Hepatocyte (in vitro differentiated cells): ENCODE measurements at places on chromosomes 12 and 14. TPM values are rescaled to one million over a fixed set of nuclear protein-coding genes. Genes with fewer than 3 reads are reported as not detected.
A peak's percentile ranks its signal among the peaks of the same experiment; 100 is the strongest.

The AQP2 gene
- 0.71 and 1.8 TPM in 2 replicates for polyA plus RNA-seq

The OR6C76 gene
- not detected in 2 replicates for polyA plus RNA-seq

The CISTR gene
- not detected in 2 replicates for polyA plus RNA-seq

- DNase-seq, result peak; percentile 78
These were observed 24.7 kb downstream of the CCDC85C start for GRCh38 chr14:99579120-99579836.

DNA sequence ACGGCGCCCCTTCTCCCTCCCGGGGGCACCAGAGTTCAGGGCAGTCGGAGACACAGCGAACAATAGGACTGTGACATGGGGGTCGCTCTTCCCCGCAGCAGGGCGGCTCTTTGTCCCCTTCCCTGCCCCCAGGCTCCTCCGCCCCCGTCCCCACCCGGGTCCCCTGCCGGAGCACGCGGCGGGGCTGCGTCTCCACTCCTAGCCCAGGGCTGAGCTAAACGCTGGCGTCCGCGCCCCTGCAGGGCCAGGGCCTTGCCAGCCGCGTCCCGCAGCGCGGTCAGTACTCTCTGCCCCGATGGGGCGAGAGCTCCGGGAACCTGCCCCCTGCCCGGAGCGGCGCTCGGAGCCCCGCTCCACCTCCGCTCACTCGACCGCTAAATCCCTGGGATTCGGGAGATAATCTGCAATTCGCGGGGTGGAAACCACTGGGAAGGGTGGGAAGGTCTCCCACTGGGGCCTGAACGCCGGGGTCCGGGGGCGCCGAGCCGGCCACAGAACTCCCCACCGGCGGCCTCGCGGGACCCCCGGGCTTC lies 825 bp upstream of the CCDC85C start:
- peak; percentile 75 for DNase-seq

DNA sequence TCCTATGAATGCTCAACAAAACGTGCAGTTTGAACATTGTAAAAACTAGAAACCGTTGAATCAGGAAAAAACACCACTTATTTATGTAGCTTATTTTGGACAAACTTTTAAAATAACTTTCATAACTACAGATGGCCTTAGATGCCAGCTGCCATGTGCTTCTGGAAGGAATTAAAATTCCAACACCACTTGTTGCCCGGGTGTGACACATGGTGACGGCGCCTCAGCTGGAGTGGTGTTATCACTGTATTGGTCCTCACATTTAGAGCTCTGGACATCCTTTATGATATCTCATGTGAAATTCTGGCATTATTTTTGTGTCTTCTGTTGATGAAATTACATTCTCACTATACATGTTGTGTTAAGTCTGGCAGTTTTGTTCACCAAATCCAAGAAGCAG lies 211.0 kb downstream of the IPO8 start:
- DNase-seq, result no peak

- DNase-seq, result peak; percentile 28
These were observed 46.1 kb downstream of the DNAH10 start for GRCh38 chr12:123808167-123808566.

DNA sequence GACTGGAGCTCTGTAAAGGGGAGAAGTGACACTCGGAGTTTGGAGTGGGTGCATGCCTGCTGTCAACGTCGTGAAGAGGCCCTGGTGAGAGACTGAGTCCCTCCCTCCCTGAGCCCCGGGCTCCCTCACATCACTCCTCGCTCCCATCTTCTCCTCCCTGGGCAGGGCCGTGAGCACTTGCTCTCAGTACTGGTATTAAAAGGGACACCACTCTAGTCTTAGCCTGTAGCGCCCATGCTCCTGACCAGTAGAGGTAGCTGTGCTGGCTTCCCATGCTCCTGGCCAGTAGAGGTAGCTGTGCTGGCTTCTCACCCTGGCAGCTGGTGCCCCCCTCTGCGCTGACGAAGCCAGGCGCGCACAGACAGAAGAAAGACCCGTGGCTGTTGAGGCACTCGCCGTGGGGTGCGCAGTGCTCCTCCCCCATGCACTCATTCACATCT lies 14.7 kb downstream of the ISCA2 start:
- peak; percentile 42 for DNase-seq
